ENCODE measurements at places on chromosomes 2 and 18. TPM values are rescaled to one million over a fixed set of nuclear protein-coding genes. Genes with fewer than 3 reads are reported as not detected.
A peak's percentile ranks its signal among the peaks of the same experiment; 100 is the strongest.

- no peak for DNase-seq
- no peaks in the 10 kb centered on the region for H3K4me1 ChIP-seq
- H3K4me3 ChIP-seq, result no peak overlapping the region
- H3K27ac ChIP-seq, result no peak overlapping the region
- no peaks in the 10 kb centered on the region for H3K36me3 ChIP-seq
- H3K27me3 ChIP-seq, result no peaks in the 10 kb centered on the region
These were observed 13.8 kb downstream of the NRXN1 start for GRCh38 chr2:51018145-51018544.

The NDC80 gene
- 2.9 TPM for total RNA-seq

The BOK gene
- 57.1 TPM for total RNA-seq

The DSG4 gene
- total RNA-seq, result not detected

The CSRNP3 gene
- 0.57 TPM for total RNA-seq

DNA sequence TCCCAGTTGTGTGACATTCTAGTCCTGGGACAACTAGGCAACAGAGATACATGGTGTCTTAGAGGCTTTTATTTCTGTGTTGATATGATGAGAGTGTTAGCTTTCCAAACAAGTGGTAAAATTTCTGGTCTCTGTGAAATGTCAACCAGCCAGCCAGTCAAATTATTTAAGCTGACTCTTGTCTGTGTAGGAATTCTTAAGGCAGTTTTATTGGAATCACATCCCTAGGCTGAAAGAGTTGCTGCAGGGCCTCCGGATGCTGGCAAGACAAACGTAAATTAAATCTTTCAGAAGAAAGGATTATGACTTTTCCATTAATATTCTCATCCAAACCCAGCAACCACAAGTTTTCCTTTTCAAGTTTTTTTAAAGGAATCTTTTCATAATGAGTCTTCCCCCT lies 44.6 kb downstream of the SERPINB7 start:
- no peak overlapping the region for H3K27ac ChIP-seq
- H3K27me3 ChIP-seq, result no peaks in the 10 kb centered on the region
- H3K36me3 ChIP-seq, result no peaks in the 10 kb centered on the region

The PRSS56 gene
- total RNA-seq, result not detected

DNA sequence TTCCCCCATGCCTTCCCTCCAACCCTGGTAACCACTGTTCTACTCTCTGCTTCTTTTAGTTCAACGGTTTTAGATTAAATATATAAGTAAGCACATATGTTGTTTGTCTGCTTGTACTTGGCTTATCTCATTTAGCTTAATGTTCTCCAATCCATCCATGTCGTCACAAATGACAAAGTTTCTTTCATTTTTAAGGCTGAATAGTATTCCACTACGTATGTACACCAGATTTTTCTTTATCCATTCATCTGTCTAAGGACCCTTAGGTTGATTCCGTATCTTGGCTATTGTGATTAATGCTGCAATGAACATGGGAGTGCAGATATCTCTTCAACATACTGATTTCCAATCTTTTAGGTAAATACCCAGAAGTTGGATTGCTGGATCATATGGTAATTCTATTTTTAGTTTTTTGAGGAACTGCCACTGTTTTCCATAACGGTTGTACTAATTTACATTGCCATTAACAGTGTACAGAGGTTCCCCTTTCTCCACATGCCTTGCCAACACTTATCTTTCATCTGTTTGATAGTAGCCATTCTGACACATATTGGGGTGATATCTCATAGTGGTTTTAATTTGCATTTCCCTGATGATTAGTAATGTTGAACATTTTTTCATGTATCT lies 8.1 kb downstream of the ASB3 start:
- H3K36me3 ChIP-seq, result no peaks in the 10 kb centered on the region
- no peak overlapping the region for H3K27ac ChIP-seq
- peaks cover 51% of the 10 kb centered on the region for H3K4me1 ChIP-seq

DNA sequence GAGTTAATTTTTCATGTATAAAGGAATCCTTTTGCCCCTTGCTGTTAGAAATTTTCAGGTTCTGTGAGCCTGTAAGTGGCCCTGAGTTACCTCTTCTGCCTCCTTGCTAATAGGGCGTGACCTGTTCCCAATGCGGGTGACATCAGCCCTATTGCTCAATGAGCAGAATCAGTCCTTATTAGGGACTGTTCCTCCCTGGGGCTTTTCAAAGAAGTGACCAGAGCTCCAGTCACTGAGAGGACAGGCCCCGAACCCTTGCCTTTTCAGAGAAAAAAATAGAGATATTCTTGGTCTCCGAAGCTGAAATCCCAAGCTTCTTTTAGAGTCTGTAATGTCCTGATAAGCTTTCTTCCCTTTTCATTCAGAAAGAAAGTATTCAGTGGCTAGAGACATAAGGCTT lies 8.2 kb upstream of the APOB start:
- no peak overlapping the region for H3K4me3 ChIP-seq
- DNase-seq, result no peak
- no peaks in the 10 kb centered on the region for H3K4me1 ChIP-seq
- H3K36me3 ChIP-seq, result no peaks in the 10 kb centered on the region
- no peaks in the 10 kb centered on the region for H3K27me3 ChIP-seq

- H3K4me1 ChIP-seq, result peaks cover 10% of the 10 kb centered on the region
- no peak overlapping the region for H3K27ac ChIP-seq
- no peaks in the 10 kb centered on the region for H3K36me3 ChIP-seq
- H3K4me3 ChIP-seq, result no peak overlapping the region
These were observed 188.1 kb downstream of the LAMA1 start for GRCh38 chr18:6929370-6930102.

DNA sequence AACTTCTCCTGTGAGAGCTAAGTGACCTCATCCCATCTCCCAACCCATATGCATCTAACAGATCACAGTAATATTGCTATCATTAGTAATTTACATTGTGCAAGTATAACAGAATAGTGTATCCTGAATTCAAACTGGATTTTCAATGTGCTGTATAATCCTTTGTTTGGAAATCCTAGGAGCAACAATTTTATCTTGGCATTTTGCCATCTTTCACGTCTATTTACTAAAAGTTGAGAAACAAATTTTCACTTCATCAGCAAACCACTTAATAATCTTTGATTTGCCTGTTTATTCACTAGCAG lies 3.8 kb downstream of the HNRNPLL start:
- no peaks in the 10 kb centered on the region for H3K36me3 ChIP-seq
- no peaks in the 10 kb centered on the region for H3K27me3 ChIP-seq
- H3K27ac ChIP-seq, result peak overlapping the region; percentile 98
- DNase-seq, result no peak
- peak overlapping the region; percentile 32 for H3K4me3 ChIP-seq

DNA sequence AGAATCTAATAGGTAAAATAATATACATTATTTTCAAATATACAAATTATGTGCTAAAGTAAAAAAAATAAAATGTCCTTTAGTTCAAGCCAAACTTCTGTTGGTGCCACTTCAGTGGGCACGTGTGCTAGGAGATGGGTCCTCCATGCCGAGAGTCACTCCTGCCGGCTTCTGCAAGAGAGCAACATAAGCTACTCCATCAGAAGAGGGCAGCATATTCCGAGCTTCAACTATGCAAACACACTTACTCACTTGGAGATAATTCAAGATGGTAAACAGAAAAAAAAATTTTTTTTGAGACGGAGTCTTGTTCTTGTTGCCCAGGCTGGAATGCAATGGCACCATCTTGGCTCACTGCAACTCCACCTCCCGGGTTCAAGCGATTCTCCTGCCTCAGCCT lies 24.4 kb downstream of the CNOT11 start:
- no peaks in the 10 kb centered on the region for H3K4me1 ChIP-seq
- peaks cover 48% of the 10 kb centered on the region for H3K36me3 ChIP-seq
- no peak for DNase-seq
- H3K4me3 ChIP-seq, result no peak overlapping the region
- H3K27ac ChIP-seq, result no peak overlapping the region

DNA sequence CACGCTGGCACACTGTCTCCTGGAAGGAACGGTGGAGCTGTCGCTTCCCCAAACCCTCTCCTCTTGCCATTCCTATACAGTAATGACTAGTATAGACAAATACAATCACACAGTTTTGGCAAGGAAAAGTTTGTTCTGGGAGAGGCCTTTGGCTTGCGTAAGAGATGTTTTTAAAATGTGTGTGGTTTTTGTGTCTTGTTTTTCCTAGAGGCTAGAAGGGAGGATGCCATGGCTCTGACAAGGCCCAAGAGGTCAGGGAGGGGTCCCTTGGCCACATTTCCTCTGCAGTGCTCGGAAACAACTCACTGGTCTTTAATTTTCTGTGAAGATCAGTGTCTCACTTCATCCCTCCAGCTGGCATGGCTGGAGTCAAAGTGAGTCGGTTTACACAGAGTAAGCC lies 195.9 kb downstream of the SH3RF3 start:
- H3K4me3 ChIP-seq, result no peak overlapping the region
- H3K27ac ChIP-seq, result peak overlapping the region; percentile 89
- DNase-seq, result no peak
- H3K27me3 ChIP-seq, result no peaks in the 10 kb centered on the region

GRCh38 chr2:46569061-46569560 lies 89.7 kb downstream of the TMEM247 start:
- no peak for DNase-seq
- no peaks in the 10 kb centered on the region for H3K27me3 ChIP-seq
- H3K4me1 ChIP-seq, result peaks cover 12% of the 10 kb centered on the region
- no peaks in the 10 kb centered on the region for H3K36me3 ChIP-seq

Data from esophagus squamous epithelium (tissue), 5 donors.